ENCODE measurements at places on chromosomes 13 and 19.

- DNase-seq = no peak
Measured at GRCh38 chr19:38812009-38812840, 520 bp downstream of the LGALS4 start.

GRCh38 chr13:75770592-75771011, 134.5 kb downstream of the LMO7 start:
- DNase-seq = peak; percentile 27

- no peak for DNase-seq
Measured at GRCh38 chr19:18049385-18049784, 37.3 kb downstream of the IL12RB1 start.

DNA sequence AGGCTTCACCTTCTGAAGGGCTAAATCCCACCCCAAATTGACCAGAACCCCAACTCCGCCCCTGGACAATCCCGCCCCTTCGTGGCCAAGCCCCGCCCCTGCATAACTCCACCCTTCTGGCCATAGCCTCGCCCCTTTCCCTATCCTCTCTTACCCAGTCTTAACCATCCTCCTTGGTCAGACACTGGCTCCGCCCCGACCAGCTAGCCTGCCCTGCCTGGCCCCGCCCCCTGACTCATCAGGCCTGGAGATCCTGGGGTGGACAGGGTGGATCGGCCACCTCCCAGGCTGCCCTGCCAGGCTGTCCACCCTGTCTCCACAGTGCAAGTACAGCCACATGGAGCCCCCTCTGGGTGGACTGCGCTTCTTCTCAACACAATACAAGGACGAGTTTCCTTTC, 8.0 kb upstream of the ZNF358 start:
- DNase-seq = peak; percentile 96

- DNase-seq = no peak
Measured at GRCh38 chr13:27522847-27523246, 72.5 kb upstream of the MTIF3 start.

DNA sequence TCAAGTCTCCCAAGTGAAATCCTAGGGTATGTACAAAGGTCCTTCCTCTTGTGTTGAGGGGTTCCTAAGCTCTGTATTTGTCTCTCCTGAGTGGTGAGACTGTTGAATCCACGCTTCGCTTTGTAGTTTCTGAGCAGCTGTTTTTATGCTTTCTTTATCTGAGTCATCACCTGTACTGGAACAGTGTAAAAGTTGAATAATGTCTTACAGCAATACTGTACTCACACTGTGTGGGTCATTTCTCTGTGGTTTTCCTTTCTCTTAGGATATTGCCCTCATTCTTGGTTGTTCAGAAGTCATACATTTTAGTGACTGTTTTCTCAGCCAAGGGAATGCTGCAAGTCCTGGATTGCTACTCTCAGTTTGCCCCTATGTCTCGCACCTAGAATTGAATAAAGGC, 1596.6 kb downstream of the SLITRK5 start:
- DNase-seq = peak; percentile 76

GRCh38 chr13:75687150-75687763, 51.1 kb downstream of the LMO7 start:
- peak; percentile 72 for DNase-seq

- no peak for DNase-seq
Measured at GRCh38 chr19:50743537-50743936, 20.4 kb downstream of the CLEC11A start.

DNA sequence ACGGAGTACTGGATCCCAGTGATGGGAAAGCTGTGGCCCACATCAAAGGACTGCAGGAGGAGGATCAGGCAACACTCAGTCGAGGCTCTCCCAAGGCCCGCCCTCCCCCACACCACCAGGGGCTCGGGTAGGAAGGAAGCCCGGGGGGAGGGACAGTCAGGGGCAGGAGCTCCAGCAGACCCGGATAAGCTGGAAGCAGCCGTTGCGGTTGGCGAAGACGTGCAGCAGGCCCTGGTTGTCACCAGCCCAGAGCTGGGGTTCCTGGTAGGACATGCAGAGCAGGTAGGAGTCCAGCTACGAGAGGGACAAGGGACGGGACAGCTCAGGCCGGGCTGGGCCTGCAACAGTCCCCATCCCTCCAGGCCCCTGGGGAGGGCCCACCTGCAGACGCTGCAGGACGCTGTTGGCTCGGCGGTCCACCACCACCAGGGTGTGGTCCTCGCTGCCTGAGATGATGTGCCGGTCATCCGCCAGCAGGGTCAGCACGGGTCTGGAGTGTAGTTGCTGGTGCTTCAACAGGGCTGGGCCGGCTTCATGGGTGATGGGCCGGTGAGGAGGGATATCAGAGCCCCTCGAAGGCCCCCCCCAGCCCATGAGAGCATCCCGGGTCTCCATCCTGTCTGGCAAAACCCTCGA, 1.9 kb downstream of the GNG14 start:
- DNase-seq = no peak

DNA sequence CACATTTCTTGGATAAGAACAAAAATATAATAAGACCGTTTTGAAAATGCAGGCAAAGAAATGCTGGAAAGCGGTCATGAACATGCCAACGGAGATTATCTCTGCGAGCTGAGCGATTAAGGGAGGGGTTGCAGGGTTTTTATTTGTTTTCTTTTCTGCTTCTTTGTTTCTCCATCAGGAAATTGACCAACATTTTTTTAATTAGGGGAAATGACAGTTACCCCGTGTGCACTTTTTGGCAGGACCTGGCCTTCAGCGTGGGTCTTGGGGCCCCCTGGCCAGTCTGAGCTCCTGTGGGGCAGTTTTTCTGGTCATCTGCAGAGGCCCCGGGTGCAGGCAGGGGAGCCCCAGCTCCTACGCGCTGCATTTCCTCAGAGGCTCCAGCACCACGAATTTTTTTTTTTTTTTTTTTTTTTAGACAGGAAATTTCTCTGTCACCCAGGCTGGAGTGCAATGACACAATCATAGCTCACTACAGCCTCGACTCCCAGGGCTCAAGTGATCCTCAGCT, 31.3 kb upstream of the HOMER3 start:
- DNase-seq = peak; percentile 73

DNA sequence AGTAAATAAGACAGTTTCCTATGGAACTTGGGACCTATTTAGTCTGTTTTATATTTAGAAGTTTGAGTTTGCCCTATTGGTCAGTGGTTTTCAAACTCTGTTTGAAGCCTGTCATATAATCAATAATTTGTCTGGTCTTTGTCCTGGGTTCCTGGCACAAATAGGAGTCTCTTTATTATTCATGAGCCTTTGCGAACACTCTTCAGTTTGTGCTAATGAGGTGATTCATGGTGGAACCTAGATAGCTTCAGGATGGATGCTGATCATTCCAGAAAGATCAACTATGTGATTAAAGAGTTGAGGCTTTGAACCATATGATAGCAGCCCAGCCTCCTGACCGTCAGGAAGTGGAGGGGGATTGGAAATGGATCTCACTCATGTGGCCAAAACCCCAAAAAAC, 10.0 kb upstream of the VWA8 start:
- DNase-seq = no peak

- DNase-seq = no peak
Measured at GRCh38 chr19:10800488-10800887, 35.5 kb downstream of the TMED1 start.

DNA sequence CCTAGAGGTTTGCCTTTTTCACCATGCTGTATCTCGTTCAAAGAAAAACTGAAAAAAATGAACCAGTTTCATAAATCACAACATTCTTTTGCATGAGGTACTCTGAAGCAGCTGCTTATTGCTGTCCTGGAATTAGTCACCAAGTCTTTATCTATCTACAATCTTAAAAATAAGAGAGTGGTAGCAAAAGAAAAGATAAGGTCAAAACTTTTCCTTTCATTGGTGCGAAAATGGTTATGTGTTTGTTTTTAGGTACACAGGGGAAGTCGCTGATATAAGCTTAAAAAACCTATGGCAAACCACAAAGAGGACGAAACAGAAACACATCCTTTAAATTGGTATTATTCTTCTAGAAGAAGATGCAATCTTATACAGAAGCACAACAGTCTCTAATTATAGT, 20.7 kb downstream of the OBI1 start:
- no peak for DNase-seq

DNA sequence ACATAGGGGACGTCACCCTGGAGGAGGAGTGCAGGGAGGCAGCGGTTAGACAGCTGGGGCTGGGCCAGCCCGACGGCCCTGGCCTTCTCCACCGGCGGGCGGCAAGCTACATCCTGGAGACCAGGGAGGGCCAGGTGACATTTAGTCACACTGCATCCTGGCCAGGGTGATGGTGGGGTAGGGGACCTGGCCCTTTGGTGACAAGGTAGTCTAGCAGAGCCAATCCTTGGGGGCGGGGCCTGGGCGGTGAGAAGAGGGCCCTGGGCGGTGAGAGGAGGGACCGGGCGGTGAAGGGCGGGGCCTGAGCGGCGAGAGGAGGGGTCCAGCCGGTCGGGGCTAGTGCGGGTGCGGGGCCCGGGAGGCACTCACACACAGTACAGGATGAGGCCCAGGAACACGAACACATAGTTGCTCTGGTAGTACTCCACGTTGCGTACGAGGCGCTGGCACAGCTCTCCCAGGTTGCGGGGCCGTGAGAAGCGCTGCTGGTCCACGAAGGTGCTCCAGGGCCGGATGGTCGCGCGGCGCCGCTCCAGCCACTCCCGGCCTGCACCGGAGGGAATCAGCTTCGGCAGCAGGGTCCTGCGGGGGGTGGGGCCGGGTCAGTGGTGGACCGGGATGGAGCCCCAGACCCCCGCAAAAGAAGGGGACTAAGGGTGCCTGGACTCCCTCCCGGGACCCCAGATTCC, 610 bp downstream of the RABAC1 start:
- DNase-seq = peak; percentile 74
